Activated CD4-positive, alpha-beta T cell treated with anti-CD3 and anti-CD28 coated beads, Interleukin-2, amount 10 ng/mL, durations not matched to agents 24 days and 14 days (primary cell): ENCODE measurements at places on chromosomes 12 and 14. TPM values are rescaled to one million over a fixed set of nuclear protein-coding genes. Genes with fewer than 3 reads are reported as not detected.
A peak's percentile ranks its signal among the peaks of the same experiment; 100 is the strongest.

POTEG gene
- total RNA-seq: not detected in 2 replicates

DNA sequence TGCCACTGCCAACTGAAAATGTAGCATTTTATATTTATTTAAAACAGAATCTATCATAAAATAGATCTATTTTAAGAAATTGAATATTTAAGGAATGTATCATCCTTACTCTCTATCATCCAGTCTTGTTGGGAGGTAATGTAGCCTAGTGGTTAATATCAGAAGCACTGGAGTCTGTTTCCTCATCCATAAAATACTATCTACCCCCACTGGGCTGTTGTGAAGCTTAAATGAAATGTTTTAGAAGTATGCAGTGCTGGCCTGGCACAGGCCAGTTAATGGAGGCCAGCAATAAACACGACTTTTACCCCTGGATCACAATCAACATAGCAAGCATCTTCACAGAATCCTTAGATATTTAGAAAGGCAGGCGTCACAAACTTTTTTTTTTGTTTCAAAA lies 188.0 kb downstream of the CAND1 start:
- no peak for DNase-seq

DNA sequence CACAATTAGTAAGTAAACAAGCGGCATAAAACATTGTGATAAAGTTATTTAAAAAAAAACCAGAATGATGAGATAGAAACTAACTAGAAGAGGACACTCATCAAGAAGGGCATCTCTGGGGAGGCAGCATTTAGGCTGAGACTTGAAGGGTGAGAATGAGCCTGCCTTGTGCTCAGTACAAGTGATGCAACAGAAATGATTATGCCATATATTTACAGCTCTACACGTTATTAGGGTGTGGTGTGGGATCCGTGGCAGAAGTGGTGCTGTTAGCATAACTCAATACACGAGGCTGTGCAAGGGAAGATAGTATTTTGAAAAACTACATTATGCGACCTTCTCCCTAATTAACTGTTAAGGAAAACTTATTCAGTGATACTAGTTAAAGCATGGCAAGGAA lies 178.5 kb upstream of the ATF7IP start:
- DNase-seq: no peak

DNA sequence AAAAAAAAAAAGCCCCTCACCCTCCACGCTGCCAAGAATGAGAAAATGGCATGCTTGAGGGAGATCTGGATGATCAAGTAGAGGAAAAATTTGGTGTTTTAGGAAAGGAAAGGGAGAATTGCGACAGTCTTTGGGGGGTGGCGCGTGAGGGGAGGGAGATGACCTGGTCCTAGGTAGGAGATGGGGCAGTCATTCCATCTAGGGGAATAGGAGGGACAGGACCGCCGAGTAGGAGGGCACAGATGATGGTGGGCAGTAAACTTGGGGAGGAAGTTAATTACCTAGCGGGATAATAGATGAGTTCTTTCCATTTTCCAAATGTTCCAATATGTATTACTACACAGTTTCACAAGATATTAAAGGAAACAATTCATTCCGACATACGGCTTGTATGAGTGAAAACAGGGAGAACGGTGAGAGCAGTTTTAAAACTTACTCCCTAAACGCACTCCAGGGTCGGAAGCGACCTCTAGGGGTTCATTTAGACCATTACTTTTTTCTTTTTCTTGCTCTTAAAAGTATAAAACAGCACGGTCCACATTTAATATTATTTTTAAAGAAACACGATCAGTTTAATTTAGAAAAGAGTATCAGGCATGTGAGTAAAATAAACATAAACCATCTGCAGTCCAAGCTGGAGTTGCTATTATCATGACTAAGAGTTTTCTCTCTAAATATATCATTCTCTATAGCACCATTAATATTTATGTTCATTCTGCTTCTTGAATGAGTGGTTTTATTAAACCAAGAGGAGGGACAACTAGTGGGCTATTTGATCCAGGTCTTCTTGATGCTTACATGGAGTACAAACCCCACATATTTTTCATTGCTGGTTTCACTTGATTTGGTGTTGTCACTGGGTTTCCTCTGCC lies 3.0 kb upstream of the FNTB start:
- DNase-seq: peak; percentile 77

GRCh38 chr12:99370421-99371138 lies 277.0 kb upstream of the GARIN6 start:
- DNase-seq: no peak

GRCh38 chr12:96986883-96987523 lies 79.9 kb downstream of the NEDD1 start:
- DNase-seq: no peak
